ENCODE measurements at places on chromosomes 11 and 22.
A peak's percentile ranks its signal among the peaks of the same experiment; 100 is the strongest.

GRCh38 chr11:1356007-1356435 is 33.7 kb upstream of the BRSK2 start:
- no peak for DNase-seq

DNA sequence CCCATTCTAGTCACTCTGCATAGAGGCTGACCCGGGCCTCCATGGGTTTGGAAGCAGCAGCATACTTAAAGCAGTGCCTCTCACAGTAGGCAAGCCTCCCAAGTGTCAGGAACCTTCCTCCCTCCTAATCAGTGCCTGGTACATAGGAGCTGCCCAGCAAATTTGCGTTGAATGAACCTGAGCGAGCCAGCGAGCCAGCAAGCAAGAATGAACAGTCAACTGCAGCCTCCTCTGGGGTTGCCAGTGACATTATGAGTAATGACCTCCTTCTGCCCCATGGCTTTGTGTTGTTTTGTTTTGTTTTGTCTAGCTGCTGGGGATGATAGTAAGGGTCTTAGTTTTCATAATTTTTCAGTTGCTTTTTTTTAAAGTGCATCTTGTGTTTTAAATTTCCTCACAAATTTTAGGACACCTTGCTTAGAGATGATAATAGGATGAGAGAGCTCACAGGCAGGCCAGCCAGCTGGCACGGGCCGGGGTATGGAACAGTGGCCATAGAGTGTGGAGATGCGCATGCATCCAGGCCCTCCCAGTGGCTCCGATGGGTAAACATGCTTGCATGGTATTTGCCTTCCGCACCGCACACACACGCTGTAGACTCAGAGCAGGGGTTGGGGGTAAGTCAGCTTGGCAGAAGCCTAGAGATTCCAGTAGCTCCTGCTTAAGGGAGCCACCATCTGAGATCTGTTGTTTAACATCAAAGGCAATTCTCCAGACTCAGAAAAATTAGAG is 36.1 kb downstream of the TTC12 start:
- DNase-seq, result no peak

DNA sequence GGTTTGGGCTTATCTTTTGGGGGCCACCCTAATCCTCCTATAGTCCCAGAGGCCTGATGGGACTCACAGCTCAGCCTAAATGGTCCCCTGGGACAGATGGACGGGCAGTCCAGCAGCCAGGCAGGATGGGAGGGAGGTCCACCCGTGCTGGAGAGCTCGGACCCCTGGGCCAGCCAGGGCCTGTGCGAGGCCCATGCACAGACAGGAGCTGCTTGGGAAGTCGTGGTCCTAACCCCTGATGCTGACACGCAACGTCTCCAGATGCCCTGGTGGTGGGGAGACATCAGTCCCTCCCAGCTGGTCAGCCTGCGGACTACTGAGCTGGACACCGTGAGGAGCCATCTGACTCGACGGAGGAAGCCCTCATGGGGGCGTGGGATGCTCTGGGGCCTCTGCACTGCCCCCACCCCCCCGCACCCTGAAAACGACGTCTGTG is 31.2 kb upstream of the MUC5AC start:
- DNase-seq, result no peak

GRCh38 chr22:25762147-25762546 is 20.2 kb downstream of the MYO18B start:
- no peak for DNase-seq

GRCh38 chr11:68721075-68721474 is 30.2 kb downstream of the TESMIN start:
- no peak for DNase-seq

DNA sequence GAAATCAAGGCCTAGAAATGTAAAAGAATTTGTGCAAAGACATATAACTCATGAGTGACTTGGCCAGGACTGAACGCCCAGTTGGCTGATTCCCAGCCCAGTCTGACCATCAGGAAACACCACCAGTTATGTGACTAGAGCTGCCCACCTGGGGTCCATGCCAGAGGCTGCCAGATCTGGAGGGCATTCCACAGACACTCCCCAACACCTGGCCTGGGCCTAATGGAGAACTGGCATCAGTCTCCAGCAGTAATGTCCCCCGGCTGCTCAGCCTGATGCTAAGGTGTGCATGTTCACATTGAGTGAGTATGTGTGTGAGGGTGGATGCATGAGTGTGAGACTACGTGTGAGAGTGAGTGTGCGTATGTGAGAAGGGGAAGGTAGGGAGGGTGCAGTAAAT is 15.7 kb downstream of the PLAAT3 start:
- DNase-seq, result no peak

DNA sequence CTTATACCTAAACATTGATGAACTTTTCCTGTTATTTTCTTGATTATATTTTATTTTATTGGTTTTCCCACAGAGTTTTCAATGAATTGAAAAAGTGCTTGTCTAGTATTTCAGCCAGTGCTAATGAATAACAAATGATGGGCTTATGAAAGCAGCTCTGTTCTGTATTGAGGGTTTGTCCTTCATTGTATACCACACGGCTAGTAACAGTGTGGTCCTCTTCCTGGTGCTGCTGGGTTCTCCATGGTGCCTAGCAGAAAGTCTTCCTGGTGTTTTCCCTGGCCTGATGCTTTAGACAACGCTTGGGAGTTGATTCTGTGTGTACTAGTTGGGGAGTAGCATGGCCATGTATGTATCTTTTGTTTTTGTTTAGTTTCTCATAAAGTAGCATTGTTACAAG is 89.1 kb downstream of the MTMR3 start:
- DNase-seq, result no peak

GRCh38 chr11:47987781-47988180 is 7.4 kb downstream of the PTPRJ start:
- DNase-seq, result peak; percentile 48

DNA sequence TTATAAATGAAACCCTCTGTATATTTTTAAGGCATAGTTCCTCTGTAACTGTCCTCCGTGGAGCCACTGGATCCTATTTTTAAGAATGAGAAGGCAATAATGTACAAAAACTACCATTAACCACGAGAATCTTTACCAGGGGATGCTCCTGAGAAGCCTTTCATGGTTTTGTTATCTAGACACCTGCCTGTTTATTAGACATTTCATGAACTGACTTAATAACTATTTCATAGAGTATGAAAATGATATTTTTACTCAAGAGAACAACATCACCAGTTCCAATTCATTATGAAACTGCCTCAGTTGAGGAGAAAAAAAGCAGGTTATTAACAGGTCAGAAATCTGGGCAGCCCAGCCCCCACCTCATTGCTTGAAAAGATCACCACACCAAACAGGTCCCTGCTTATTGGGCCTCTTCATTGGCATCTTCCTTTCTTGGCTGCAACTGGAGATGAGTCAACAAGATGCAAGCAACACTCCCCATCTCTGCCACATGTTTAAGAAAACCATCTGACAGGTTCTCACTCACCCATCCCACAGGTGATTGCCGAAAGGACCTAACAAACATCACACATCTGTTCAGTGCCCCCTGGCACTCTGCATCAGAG is 27.8 kb downstream of the ETS1 start:
- no peak for DNase-seq

GRCh38 chr11:128687321-128687720 is 6.6 kb upstream of the FLI1 start:
- DNase-seq, result no peak

DNA sequence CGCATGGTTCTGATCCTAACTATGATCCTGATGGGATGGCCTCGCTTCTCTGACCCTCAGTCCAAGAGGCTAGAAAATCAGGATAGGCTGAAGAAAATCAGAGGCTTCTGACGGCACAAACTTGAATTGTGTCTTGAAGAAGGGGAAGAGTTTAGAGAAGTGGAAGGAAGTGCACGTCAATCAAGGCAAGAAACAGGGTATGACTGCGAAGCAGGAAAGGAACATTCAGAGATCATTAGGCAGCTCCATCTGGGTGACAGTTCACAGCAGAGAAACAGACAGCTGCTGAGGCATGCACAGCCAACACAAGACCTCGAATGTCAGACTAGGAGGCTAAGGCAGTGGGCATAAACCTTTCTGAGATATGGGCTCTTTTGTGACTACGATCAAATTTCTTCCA is 29.3 kb downstream of the CLPB start:
- DNase-seq, result no peak

- DNase-seq, result no peak
These were observed 126.7 kb upstream of the MTMR2 start for GRCh38 chr11:96050435-96051182.

- DNase-seq, result no peak
These were observed 7.5 kb upstream of the CASTOR1 start for GRCh38 chr22:30296833-30297232.

DNA sequence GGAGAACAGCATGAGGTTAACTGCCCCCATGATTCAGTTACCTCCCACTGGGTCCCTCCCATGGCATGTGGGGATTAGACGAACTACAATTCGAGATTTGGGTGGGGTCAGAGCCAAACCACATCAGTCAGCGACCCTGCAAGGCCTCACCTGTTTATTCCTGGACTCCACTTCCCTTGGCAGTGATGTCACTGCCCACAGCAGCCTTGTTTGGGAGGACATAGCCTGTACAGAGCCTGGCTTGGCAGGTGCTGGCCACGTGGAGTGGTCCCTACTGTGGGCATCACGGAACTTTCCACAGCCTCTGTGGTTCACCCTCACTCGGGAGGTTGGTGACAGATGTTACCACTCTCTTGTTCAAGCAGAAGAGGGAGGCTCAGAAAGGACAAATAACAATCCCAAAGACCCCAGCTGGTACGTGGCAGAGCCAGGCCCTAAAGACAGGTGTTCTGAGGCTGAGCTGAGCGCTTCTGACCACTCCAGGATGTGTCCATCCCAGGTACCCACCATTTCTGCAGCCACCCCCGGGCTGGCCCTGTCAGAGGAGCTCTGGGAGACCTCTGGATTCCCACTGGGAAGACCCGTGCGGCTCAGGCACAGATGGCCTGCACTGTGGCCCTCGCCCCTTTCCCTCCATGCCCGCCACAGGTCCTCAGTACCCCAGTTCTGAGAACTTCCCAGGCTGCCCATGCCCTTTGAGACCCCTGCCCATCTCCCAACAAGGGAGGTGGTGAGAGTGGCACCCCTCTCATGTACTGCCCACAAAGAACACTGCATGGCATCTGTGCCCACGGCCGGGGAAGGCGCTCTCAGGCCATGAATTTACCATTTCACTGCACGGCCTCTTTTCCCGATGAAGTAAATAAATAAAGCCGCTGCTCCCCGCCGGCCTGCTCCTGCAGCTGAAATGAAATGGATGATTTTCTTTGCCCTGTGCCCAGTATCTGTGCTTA is 605.8 kb downstream of the TBC1D22A start:
- DNase-seq, result no peak

DNA sequence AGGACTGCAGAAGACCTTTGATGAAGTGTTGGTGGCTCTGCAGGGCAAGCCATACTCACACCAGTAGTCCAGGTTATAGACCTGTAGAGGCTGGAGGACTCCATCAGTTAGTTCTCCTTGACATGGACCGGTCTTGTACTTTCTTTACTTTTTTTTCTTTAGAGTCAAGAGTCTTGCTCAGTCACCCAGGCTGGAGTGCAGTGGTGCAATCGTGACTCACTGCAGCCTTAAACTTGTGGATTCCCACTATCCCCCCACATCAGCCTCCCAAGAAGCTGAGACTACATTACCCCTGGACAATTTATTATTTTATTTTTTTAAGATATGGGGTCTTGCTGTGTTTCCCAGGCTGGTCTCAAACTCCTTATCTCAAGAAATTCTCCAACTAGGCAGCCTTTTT is 49.6 kb upstream of the E2F8 start:
- no peak for DNase-seq

GRCh38 chr22:30233582-30233981 is 13.0 kb downstream of the LIF start:
- no peak for DNase-seq

DNA sequence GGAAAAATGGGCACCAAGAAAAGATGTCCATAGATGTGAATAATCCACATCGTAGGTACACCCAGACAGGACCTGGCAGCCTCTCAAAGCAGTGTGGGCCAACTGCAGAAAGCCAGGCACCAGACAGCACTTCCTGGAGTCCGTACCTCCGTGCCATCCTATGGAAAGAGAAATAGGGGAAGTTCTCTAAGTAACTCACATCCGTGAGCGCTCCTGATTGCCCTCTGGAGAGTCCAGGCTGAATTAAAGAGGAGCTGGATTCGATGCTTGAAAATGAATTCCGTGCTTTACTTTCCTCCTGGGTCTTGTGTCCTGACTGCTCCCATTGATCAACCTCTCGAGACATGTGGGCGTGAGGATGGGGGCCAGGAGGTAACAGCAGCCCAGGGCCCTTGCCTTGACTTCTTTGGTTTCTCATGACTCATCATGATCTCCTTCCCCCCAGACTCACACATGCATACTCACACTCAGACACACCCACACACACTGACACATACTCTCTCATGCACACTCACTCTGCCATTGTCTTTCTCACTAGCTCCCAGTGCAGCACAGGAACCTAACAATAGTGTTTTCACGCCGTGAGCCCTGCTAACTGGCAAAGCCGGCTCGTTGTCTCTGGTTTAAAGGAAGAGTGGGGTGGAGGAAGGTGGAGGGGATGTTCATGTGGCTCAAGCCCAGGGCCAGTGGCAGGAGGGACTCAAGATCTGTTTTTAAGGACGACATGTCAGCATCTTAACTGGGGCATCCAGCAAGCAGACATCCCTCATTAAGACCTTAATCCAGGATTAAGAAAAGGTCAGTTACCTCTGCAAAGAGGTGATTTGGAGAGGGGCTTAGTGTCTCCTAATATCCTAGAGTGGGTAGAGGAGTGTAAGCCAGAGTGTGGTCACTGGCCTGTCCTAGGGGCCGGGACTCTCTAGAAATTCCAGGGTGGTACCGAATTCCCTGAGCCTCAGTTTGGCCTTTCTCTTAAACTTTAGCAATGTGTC is 104.2 kb downstream of the SCN3B start:
- DNase-seq, result no peak

- no peak for DNase-seq
These were observed 29.8 kb upstream of the CCDC188 start for GRCh38 chr22:20180640-20181039.

DNA sequence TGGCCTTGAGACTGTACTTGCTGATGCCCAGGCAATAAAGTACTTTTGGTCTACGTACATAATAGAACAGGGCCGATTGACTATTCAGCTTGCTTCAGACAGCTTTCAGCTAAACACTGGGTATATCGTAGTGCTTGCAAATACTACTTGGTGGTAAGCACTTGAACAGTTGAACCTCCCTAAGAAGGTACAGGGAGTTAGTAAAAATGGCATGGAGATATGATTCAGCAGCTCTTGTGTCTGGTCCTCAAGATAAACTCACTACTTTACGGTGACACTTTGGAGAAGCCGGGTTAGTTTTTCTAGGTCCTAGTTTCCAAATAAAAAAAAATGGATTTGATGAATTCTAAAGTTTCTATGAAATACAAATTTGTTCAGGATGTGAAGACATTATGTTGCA is 7.3 kb downstream of the CCDC117 start:
- DNase-seq, result no peak

GRCh38 chr11:61967924-61968757 is 707 bp upstream of the FTH1 start:
- DNase-seq, result no peak

- no peak for DNase-seq
These were observed 302.5 kb upstream of the ISX start for GRCh38 chr22:34763496-34763895.

- no peak for DNase-seq
These were observed 9.2 kb upstream of the RRP7A start for GRCh38 chr22:42528591-42529307.

Measured in SIG-M5 (cell line).